Activated CD8-positive, alpha-beta memory T cell treated with anti-CD3 and anti-CD28 coated beads for 48 hours (primary cell): ENCODE measurements at places on chromosomes 13 and 19.

- DNase-seq, result no peak
Measured at GRCh38 chr19:42596391-42597072, 1.8 kb upstream of the CEACAM8 start.

DNA sequence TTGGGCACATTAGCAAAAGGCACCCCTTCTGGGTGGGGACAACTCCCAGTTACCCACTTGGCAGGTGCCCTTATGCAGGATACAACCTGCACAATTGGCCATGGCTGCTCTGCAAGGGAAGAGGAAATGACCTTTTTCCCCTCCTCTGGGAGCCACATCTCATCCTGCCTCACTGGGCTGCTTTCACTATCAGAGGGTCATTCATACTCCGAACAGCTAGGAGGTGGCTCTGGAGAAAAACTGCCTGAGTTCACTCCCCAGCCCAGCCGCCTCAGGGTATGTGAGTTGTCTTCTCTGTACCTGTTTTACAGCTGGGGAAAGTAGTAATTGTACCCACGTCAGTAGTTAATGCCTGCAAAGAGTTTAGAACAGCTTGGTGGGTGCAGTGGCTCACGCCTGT lies 7.1 kb upstream of the ACTN4 start:
- DNase-seq, result no peak

GRCh38 chr13:85816413-85816812 lies 17.2 kb upstream of the SLITRK6 start:
- DNase-seq, result no peak

DNA sequence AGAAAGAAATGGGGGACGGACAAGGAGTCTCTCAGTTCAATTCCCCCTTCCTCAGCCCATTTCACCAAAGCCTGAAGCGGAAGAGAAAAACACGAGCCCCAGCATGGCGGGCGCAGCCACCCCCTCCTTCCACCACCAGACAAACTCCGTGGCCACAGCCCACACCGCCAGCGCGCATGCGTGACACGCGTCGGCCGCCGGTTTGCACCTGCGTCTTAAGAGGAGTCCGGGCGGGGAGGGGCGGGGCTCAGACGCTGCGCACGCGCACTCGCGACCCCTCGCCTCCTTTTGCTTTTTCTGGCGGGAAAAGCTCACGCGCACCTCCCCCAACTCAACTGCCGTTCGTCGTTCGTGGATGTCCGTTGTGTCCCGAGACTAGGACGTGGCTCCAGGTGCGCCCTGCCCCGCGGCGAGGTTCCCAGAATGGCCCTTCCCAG lies at the start of gene KASH5:
KASH5 (plus strand) TSS at position 314 of the 437 bp plus-strand sequence. CDS start 2,635 bp downstream, outside the sequence.
- DNase-seq, result peak; percentile 57

GRCh38 chr19:10206226-10206885 lies 11.6 kb upstream of the DNMT1 start:
- DNase-seq, result no peak

- no peak for DNase-seq
Measured at GRCh38 chr13:49023431-49023830, 47.7 kb downstream of the FNDC3A start.

DNA sequence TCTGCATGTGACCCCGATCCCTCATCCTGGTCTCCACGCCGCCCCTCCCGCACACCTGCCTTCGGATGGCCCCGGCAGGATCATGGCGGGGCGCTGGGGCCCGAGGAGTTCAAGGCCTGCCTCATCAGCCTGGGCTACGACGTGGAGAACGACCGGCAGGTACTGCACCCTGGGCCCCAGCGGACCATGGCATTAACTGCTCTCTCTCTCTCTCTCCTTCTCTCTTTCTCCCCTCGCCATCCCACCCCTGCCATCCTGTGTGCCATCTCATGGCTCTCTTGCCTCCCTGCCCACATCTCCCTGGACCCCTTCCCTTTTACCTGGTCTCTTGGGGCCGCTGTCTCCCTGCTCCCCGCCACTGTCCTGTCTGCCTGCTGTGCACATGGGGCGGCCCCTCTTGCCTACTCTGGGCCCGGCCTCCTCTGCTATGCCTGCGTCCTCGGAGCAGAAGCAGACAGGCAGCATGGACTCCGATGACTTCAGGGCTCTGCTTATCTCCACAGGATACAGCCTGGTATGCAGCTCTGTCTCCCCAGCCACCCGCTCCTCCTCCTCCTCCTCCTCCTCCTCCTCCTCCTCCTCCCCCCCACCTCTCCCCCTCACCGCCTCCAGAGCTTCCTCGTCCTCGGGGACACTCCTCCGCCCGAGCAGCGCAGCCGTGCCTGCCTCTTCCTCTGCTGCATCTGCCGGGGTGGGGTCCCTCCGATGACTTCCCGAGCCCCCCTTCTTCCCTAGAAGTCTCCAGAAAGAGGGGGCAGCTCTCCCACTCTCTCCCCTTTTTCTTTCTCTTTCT lies 16.2 kb downstream of the CAPN12 start:
- no peak for DNase-seq

- no peak for DNase-seq
Measured at GRCh38 chr13:111527614-111528229, 207.3 kb downstream of the TEX29 start.

DNA sequence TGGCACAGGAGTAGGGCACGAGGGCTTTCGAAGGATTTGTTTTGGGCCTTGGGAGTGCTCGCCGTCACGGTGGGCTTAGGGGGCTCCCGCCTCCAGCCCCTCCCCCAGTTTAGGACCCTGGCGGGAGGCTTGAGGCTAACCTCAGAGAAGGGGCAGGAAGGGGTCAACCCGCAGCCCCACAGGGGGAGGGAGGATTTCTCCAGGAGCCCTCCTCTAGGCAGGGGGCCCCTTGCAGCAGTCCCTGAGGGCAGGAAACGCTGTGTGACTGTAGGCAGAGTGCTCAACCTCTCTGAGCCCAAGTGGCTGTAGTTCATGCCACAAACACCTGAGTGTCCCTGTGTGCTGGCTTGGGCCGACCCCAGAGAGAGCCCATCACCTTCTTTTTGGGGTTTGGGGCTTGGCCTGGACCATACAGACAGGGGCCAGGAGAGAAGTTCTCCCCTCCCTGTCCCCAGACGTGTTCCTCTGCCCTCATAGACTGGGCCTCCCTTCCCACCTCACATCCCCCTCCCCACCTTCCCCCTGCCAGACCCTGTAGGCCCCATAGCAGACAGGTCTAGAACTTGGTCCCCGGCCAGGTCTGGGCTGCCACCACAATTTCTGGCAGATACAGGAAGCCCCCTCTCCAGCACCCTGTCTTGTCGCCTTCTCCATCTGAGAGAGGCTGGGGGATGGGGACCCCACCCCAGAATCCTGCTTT lies 8.1 kb downstream of the ISYNA1 start:
- no peak for DNase-seq

- no peak for DNase-seq
Measured at GRCh38 chr13:48831248-48831647, 144.5 kb upstream of the FNDC3A start.

DNA sequence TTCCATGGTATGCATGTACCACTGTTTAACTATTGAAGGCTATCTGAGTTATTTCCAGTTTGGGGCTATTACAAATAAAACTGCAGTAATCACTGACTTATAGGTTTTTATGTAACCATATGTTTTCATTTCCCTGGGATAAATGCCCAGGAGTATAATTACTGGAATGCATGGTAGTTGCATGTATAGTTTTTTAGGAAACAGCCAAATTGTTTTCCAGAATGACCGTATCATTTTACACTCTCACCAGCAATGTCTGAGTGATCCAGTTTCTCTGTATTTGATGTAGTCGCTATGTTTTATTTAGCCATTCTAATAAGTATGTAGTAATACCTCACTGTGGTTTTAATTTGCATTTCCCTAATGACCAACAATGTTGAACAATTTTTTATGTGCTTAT lies 42.0 kb downstream of the CYSLTR2 start:
- DNase-seq, result no peak

GRCh38 chr19:58380037-58380661 lies 681 bp downstream of the ZNF837 start:
- no peak for DNase-seq

- DNase-seq, result peak; percentile 44
Measured at GRCh38 chr13:27830010-27830409, 37.7 kb downstream of the GSX1 start.

DNA sequence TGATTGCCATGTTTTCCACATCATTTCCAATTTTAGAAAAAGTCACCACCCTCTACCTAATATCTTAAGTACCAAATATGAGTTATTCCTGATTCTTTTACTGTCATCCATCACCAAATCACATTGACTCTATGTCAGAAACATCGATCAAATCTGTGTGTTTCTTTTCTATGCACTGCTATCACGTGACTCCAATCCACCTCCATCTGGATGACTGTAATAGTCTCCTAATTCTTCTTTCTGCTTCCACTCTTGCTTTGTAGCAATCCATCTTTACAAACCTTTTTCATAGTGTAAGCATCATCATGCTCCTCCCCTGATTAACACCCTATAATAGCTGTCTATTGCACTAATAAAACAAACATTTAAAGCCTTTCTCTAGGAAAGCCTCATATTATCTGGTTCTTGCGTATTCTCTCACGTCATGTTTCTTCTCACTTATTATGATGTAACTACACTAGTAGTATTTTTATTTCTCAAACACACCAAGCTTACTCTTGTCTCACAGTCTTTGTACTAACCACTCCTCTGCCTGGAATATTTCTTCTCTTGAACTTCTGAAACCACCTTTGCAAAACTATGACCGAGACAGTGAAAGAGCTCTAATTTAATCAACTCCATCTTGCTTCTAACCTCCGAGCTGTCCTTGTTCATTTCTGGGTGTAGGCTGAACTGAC lies 10.7 kb upstream of the FPR3 start:
- no peak for DNase-seq
